ENCODE measurements at places on chromosomes 11 and 22. TPM values are rescaled to one million over a fixed set of nuclear protein-coding genes. Genes with fewer than 3 reads are reported as not detected.

GRCh38 chr22:33796494-33796893 is 123.8 kb downstream of the LARGE1 start:
- DNase-seq, result no peak

DNA sequence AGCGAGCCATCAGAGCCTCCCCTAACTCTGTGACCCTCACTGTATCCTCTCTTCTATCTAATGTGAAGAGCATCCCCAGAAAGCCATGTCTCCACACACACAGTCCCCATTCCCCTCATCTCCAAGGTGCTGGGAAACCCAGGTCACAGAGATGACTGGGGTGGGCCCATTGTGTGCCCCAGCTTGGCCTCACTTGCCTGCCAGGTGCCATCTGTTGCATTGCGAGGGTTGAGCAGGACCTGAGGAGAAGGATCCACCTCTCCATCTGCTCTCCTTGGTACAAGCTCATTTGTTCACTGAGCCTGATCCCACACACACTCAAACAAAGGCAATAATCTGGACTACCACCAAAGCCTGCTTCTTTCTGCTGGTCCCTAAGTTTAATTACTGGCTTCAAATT is 118.8 kb downstream of the SPATA19 start:
- DNase-seq, result no peak

Gene MUC6
- total RNA-seq, result not detected

Gene P2RX6
- total RNA-seq, result not detected

GRCh38 chr11:81495699-81496292 is 1237.9 kb downstream of the FAM181B start:
- no peak for DNase-seq

GRCh38 chr22:38437416-38437815 is 17.6 kb downstream of the KCNJ4 start:
- no peak for DNase-seq

DNA sequence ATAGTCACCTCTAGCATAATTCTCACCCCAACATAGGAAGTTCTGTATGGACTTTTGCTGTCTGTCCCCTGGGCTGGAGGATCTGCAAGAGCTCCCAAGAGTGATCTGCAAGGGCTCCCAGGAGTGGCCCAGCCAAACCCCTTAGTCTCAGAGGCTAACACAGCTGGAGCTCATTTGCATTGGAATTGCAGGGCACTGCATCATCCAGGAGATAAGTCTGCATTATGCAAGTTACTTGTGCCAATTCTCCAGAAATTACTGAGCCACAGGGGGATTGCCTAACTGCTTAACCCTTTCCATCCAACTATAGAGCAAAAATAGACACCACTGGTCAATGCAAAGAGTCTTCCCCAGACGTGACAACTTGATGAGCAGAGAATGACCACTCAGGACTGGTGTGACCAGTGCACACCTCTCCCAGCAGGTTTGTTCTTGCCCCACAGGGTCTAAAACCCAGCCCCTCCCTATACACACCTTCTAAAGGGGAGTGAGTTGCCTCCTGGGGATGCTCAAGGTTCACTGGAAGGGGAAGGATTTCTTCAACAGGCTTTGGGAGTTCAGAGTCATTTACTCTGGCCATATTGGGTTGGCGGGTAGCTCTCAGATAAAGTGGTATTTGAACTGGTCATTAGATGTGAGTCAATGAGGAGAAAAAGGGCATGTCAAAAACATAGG is 38.4 kb downstream of the POU2AF3 start:
- DNase-seq, result no peak

DNA sequence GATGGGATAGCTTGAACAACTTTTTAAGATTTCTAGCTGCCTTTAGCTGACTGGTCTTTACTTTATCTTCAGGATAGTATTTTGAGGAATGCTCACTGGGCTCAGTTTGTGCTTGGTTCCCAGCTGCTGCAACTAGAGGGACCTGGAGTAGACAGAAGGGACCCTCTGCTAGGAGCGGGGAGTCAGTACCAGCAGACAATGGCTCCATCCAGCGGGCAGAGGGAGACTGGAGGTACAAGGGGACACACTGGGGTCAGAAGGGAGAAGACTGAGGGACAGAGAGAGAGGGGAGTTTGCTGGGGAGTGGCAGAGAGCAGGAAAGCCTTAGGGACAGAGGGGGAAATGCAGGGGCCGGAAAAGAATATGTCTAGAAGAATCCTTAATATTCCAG is 22.0 kb upstream of the ACER3 start:
- DNase-seq, result no peak

DNA sequence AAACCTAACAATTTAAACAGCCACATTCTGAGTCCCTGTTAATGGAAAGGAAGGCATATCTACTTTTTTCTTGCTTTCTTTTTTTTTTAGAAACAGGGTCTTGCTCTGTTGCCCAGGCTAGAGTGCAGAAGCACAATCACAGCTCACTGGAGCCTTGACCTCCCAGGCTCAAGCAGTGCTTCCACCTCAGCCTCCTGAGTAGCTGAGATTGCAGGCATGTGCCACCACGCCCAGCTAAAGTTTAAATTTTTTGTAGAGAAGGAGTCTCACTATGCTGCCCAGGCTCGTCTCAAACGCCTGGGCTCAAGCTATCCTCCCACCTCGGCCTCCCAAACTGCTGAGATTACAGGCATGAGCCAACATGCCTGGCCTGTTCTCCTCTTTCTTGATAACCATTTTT is 25.4 kb downstream of the ARFGAP3 start:
- no peak for DNase-seq

- DNase-seq, result no peak
These were observed 112.4 kb downstream of the PDE2A start for GRCh38 chr11:72561856-72562255.

DNA sequence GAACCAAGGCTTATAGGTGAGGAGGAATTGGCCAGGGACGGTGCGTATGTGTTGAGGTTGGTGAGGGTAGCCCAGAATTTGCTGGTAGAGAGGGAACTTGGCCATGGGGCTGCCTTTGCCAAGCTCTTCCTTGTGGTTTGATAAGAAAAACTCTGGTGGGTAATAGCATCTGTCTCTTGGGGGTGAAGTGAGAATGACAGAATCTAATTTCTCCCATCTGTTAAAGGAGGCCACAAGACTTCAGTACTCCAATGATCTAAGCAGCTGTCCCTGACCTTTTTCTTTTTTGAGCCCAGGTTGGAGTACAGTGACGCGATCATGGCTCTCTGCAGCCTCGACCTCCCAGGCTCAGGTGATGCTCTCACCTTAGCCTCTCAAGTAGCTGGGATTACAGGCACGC is 36.0 kb upstream of the PICK1 start:
- no peak for DNase-seq

Gene TRPM5
- not detected for total RNA-seq

- DNase-seq, result no peak
These were observed 918 bp upstream of the CAPN5 start for GRCh38 chr11:77065878-77066228.

GRCh38 chr11:93143800-93144199 is 54.0 kb downstream of the SLC36A4 start:
- no peak for DNase-seq

- DNase-seq, result no peak
These were observed 6.2 kb upstream of the OR5W2 start for GRCh38 chr11:55920537-55920936.

All from activated CD4-positive, alpha-beta memory T cell treated with anti-CD3 and anti-CD28 coated beads for 36 hours (primary cell).